ENCODE measurements at places on chromosomes 16 and 17. TPM values are rescaled to one million over a fixed set of nuclear protein-coding genes. Genes with fewer than 3 reads are reported as not detected.

HOXB6 gene
- 3.5 TPM for total RNA-seq

FAM20A gene
- total RNA-seq: not detected

BAIAP2 gene
- total RNA-seq: 114 TPM

KCNJ18 gene
- total RNA-seq: not detected

PERCC1 gene
- total RNA-seq: not detected

TNFRSF17 gene
- total RNA-seq: not detected

ATF7IP2 gene
- total RNA-seq: 12.7 TPM

CUEDC1 gene
- total RNA-seq: 66.2 TPM

FBXW10 gene
- total RNA-seq: 1.1 TPM

Measured in A549 treated with GW870086 at 1 μM for 4 hours (cell line).